ENCODE measurements at places on chromosomes 4 and X.

DNA sequence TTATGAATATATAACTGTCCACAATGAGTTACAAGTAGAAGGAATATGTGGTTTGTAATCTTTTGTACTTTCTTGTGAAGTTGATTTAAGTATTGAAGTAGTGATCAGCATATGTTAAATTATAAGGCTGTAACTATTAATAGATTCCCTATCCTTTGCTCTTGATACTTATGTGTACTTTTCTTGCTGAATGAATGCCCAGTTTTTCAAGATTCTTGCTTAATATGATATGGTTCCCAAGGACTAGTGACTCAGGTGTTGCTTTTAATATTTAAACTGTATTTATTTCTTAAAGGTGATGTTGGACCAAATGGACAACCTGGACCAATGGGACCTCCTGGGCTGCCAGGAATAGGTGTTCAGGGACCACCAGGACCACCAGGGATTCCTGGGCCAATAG lies 121.7 kb downstream of the IRS4 start:
- DNase-seq, result no peak

- DNase-seq, result no peak
Measured at GRCh38 chr4:168883513-168883912, 126.5 kb downstream of the CBR4 start.

GRCh38 chr4:128461291-128462102 lies 173.9 kb upstream of the PGRMC2 start:
- no peak for DNase-seq

- DNase-seq, result no peak
Measured at GRCh38 chr4:602559-602942, 22.8 kb upstream of the PDE6B start.

GRCh38 chrX:150522494-150522893 lies 45.9 kb upstream of the MTM1 start:
- no peak for DNase-seq

DNA sequence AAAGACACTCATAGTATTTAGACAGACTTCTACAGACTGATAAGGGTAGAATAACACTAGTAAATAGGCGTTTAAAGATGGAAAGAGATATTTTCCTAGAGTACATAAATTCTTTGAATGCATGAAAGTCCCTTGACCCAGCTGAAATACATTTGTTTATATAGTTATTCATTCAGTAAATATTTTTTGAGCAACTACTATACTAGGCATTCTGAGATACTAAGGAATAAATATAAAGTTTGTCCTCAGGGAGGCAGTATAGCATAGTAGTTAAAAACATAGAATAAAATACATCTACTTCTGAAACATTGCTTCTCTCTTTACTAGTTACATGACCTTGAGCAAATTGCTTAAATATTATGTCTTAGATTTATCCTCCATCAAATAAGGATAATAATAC lies 27.4 kb downstream of the HMGN5 start:
- DNase-seq, result no peak

DNA sequence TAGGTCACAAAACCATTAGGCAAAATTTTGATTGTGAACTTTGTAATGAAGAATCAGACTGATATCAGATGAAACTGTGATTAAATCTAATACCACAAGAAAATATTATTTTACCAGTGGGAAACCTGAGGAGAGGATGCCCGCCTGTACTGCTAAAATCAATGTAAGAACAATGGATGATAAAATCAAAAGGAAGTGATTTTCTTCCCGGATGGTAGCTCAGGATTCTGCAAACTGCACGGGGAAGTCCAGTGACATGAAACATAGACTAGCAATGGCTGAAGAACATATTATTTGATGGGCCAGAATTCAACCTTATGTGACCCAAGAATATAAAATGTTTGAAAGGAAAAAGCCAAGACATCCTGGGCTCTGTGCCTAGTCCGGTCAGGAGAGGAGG lies 974.9 kb downstream of the PCDH18 start:
- no peak for DNase-seq

DNA sequence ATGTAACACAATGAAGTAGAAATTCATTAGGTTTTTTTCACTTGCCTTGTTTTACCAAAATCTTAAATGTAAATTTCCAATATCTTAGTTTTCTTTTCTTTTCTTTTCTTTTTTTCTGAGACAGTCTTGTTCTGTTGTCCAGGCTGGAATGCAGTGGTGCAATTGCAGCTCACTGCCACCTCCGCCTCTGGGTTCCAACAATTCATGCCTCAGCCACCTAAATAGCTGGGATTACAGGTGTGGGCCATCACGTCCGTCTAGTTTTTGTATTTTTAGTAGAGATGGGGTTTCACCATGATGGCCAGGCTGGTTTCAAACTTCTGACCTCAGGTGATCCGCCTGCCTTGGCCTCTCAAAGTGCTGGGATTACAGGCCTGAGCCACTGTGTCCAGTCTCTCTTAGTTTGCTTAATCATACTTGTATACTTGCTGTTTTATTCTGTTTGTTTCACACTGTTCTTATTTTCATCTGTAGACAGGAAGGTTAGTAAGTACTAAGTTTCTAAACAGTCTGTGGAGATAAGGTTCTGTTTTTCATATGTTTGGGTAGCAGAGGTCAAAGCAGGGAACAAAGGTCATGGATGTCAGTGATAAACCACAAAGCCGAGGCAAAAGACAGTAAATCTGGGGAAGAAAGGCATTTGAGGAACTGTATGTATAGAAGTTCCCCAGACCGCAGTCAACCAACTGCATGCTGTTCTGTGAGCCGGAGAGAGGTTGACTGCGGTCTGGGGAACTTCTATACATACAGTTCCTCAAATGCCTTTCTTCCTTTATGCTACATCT lies 129.1 kb downstream of the CBR4 start:
- no peak for DNase-seq

GRCh38 chr4:185573651-185574199 lies 38.4 kb upstream of the PDLIM3 start:
- DNase-seq, result no peak

DNA sequence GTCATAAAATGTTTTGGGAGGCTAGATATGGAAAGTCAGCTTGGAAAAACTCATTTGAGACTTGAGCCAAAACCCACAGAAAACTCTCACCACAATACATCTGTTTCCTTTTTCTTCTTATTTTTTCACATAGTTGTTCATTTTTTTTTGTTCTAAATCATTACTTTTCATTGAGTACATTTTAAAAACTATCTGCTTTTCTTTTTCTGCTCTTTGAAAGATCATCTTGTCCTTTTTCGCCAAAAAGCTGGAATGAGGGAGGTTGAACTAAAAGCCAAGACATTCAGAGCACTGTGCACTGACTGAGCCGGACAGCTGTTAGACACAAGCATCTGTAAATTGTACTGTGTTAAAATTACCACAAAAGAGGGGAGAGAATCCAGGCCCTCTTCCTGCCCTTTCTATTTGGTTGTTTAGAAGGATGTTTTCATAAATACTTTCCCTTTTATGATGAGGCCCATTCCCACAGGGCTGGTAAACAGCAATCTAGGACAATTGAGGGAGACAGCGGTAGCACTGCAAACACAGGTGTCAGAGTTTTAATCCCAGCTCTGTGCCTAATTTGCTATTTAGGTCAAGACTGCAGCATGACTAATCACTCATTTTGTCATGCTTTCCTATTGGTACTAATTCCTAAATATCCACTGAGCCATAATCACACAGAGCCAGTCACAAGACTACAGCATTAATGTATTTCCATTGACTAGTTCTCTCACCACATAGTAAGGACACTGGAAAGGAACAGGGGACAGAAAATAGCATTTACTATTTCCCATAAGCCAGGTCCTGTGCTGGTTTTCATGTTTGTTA lies 7.3 kb upstream of the RNF150 start:
- DNase-seq, result no peak

DNA sequence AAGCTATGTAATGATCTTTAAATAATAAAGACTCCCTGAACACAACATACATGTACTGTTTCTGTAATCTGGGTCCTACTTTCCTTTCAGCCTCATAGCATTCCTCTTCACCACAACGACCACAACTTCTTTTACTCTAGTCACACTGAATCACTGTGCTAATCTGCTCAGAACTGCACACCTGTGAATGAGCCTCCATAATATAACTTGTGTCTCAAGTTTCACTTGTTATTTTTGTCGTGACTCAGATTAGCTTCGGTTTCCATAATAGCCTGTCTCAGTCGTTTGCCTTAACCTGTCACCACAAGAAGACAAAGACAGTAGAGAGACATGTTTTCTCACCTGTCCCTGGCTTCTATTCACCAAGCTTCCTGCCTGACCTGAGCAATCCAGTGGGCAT lies 61.8 kb downstream of the MAGED1 start:
- DNase-seq, result no peak

DNA sequence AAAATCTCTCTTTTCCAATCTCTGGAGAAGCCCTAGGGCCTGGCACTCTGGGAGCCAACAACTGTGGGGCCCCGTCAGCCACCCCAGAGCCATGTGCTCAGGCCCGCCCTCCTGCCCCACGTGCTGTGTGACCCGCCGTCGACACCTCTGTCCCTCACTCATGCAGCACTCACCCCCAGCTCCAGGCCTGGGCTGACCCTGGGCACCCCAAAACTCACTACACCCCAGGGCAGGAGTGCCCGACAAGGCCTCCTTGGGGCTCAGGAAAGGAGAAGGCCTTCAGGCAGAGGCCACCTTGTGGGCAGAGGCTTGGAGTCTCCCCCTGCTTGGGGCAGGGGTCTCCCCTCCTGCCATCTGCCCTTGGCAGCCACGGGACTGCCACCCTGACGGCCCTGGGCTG lies 5.7 kb downstream of the MYL5 start:
- DNase-seq, result no peak

DNA sequence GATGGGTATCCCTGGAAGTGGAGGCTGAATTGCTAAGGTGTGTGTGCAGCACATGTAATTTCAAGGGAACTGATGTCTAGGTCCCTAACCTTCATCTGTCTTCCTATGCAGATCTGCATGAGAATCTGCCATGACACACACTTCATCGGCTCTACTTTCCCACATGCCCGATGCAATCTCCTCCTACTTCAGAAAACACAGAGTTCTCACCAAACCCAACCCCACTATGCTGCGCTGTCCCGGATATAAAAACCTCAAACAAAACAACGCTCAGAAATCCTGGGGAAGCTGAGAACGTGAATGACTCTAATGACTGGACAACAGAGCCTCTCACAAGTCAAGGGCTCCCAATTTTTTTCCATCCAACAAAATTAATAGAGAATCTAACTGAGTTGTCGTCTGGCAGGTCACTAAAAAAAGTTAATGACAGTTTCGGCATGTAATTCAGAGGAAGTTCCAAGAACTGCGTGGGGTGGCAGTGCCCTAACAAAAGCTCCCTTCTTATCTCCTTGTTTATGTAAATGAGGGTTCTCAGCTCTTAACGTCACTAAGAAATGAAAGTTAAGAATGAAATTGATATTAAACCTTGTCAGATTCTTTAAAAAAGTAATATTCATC lies 39.0 kb downstream of the STX18 start:
- DNase-seq, result no peak

DNA sequence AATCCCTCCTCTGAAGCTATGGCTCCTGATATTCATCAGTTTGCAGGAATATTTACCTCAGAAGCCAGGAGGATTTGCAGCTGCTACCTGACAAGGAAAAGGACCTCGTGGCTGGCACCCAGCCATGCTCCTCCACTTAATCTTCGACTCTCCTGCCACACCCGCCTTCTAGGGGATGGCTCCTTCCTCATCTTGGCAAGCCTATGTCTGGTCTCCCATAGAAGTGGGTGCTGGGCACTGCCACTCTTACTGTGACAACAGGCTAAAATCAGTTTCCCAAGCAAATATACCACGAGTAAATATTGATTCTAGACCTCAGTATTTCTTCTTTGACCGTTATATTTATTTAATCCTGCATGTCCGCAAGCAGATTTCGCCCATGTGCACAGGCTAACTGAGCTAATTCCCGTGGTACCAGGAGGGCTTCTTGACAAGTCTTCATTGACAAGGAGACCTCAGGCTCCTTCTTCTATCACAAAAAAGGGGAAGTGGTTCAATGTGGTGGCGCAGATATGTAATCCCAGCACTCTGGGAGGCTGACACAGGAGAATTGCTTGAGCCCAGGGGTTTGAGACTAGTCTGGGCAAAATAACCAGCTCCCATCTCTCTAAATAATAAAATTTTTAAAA lies 52.6 kb upstream of the DCTD start:
- no peak for DNase-seq

DNA sequence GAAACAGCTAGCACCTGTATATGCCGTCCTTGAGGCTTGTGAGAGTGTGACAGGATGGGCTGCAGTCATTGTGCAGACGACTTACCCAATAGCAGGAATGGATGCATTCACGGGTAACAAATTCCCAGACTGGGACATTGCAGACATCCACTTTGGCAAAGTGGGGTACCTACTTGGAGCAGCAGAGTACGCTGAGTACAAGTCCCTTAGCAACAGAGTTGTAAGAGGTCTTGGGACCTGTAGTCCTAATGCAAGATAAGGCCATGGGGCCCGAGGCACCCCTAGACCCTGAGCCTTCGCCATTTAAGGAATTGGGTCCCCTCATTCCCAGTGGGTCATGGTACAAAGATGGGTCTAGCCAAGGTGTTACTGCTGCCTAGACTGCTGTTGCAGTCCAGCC lies 55.4 kb upstream of the CCDC149 start:
- DNase-seq, result no peak

GRCh38 chr4:91113130-91113706 lies 986.0 kb downstream of the CCSER1 start:
- DNase-seq, result no peak

- DNase-seq, result no peak
Measured at GRCh38 chr4:185481401-185481800, 9.9 kb upstream of the CCDC110 start.

DNA sequence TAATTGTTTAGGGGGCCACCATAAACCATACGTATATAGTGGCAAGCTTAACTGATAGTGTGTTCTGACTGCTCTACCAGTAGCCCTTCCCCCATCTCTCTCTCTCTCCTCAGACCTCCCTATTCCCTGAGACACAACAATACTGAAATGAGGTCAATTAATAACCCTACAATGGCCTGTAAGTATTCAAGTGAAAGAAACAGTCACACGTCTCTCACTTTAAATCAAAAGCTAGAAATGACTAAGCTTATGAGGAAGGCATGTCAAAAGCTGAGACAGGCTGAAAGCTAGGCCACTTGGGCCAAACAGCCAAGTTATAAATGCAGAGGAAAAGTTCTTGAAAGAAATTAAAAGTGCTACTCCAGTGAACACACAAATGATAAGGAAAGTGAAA lies 78.0 kb downstream of the PRDM5 start:
- no peak for DNase-seq

GRCh38 chrX:69089203-69089602 lies 76.0 kb downstream of the PJA1 start:
- DNase-seq, result no peak

DNA sequence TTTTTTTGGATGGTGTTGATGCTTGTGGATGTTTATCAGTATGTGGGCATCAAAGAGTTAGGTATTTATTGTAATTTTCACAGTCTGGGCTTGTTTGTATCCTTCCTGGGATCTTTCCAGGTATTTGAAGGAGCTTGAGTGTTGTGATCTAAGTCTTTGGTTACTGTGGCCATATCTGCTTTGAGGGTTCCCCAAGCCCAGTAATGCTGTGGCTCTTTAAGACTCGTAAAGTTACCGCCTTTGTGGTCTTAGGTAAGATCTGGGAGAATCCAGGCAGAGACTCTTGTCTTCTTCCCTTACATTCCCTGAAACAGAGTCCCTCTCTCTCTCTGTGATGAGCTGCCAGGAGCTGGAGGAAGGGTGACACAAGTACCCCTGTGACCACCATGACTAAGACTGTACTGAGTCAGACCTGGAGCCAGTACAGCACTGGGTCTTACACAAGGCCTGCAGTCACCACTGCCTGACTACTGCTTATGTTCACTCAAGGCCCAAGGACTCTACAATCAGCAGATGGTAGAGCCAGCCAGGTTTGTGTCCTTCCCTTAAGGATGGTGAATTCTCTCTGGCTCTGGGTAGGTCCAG lies 62.2 kb downstream of the FMR1NB start:
- DNase-seq, result no peak

- DNase-seq, result no peak
Measured at GRCh38 chr4:83947830-83948193, 411.9 kb downstream of the GPAT3 start.
